ENCODE measurements at places on chromosomes 3 and 15.

GRCh38 chr3:170024581-170024980 is 13.2 kb upstream of the GPR160 start:
- DNase-seq: no peak

GRCh38 chr3:18438586-18438985 is 13.4 kb upstream of the SATB1 start:
- no peak for DNase-seq

GRCh38 chr15:69475769-69476358 is 23.2 kb downstream of the RPLP1 start:
- DNase-seq: peak; percentile 85

DNA sequence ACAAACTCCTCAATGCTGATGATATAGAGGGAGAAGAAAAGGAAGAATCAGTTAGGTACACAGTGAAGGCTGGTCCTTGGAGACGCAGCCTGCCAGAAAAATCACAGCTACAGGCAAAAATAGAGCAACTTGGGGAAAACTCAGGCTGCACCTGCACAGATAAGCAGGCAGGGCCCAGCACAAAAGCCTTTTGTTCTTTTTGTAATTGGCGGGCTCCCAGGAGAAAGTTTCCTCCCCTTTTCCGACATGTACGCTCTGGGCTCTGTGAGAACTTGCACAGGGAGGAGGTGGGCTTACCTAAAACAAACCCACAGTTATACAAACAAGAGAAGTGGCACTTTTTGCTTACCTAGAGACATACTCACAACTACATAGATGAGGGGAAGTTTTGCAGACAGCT is 813.4 kb upstream of the EPHA6 start:
- DNase-seq: no peak
